ENCODE measurements at places on chromosomes 2 and 18.

GRCh38 chr2:157500334-157500733, 56.4 kb upstream of the CYTIP start:
- no peak for DNase-seq

GRCh38 chr2:38446418-38446817, 69.3 kb upstream of the ATL2 start:
- DNase-seq, result no peak

GRCh38 chr2:238397356-238397755, 29.4 kb upstream of the ASB1 start:
- no peak for DNase-seq

DNA sequence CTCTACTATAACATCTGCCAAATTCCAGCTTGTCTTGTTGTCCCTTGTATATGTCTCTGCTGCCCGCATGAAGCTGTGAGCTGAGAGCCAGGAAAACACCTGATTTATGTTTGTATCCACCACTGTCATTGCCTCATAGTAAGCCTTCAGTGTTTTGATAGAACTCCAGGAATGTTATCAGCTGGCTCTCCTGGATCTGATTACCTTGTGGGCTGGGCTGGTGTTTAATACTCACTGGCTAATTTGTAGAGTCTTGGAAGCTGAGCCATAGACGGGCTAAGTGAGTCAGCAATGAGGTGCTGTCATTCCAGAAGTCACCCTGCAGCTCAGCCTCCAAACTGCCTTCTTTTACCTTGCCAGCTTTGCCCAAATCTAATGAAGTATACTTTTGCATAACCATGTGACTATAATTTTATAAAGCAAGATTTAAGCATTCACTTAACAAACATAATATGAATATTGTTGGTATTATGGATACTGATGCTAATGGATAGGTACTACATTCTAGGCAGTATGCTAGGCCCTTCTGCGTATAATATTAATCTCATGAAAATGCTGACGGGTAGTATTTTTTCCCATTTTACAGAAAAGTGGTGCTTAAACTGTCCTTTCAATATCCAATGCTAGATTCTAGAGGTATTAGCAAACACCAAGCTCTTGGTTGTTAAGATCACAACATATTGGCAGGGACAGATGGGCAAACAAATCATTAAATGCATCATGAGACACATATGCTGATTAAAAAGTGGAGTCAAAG, 62.7 kb upstream of the GATA6 start:
- no peak for DNase-seq

DNA sequence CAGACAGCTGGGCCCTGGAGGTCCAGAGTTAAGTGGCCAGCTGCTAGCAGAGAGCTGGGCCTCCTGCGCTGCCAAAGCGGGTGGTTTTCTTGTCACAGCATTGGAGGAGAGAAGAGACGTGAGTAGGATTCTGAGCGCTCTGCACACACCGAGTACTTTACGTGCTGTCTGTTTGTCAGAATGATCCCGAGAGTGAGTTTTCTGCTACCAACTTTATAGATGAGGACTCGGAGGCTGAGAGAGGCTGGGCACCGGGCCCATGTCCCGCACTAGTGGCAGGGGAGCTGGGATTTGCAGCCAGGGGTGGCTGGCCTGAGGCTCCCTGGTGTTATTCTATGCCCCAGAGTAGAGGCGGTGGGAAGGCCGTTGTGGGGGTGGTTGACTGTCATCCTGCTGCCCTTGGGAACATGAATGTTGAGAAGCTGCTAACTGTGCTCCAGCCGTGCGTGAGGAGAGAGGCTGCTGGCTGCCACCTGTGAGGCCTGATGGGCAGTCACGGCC, 36.3 kb upstream of the MBP start:
- no peak for DNase-seq

GRCh38 chr2:600542-601386, 76.4 kb downstream of the TMEM18 start:
- DNase-seq, result no peak

DNA sequence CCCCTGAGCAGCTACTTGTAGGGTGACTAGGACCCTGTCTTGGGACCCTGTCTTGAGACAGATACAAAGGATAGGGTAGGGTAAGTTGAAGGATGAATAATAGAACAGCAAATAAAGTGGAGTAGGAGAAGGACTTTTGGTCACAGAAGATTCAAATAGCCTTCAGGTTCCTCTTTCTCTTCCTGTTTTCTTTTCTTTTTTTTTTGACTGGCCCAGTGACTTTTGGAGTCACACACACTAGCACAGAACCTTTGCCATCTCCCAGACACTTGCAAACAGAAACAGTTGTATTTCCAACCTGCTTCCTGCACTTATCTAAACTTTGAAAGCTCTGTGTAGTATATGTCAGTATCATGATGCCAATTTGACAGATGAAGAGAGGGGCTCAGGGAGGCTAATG, 108.2 kb downstream of the TDRD15 start:
- DNase-seq, result no peak
